ENCODE measurements at places on chromosomes 1 and 21.
A peak's percentile ranks its signal among the peaks of the same experiment; 100 is the strongest.

- DNase-seq = no peak
Observed at GRCh38 chr1:75559136-75559535, 51.8 kb downstream of the SLC44A5 start.

DNA sequence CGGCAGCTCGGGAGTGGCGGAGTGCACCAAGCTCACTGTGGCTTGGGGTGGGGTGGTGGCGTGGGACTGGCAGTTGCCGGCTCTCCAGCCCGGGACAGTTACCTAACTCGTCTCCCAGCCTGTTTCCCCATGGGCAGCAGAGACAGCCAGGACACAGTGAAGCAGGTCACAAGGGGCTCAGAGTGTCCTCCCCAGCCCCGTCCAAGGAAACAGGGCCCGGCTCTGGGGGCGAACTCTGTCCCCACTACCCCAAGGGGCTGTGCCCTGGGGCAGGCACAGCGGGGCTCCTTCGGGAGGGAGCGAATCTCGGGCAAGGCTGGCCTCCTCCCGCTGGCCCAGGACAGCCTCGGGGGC, 759 bp downstream of the GPR157 start:
- no peak for DNase-seq

DNA sequence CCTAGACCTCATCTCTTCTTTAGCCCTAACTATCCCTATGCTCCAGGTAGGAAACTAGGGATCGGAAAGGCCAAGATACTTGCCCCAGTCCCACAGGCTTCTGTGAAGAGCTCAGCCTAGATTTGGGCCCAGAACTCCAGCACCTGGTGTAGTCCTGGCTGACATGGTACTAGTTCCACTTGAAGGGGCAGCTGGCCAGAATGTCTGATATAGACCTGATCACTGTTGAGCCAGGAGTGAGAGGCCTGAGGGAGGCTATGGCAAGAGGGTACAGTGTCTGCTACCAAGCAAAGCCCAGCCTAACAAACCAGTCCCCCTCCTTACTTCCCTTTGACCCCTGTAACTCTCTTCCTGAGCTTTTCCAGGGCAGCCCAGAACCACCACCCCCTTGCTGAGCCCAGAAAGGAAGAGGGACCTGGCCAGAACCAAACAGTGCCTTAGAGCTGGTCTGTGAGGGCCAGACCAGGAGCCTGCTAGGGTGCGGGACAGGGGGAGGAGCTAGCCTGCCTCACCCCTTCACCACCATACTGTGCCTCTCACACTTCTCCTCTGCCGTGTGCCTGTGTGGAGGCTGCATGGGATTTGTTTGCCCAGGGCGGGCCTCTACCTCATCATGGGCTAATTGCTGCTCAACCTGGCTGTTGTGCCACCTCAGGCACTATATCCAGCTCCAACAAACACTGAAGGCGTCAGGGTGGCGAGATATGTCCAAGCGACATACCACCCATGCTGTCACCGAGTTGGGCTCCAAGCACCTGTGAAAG, 10.9 kb downstream of the POMGNT1 start:
- no peak for DNase-seq

DNA sequence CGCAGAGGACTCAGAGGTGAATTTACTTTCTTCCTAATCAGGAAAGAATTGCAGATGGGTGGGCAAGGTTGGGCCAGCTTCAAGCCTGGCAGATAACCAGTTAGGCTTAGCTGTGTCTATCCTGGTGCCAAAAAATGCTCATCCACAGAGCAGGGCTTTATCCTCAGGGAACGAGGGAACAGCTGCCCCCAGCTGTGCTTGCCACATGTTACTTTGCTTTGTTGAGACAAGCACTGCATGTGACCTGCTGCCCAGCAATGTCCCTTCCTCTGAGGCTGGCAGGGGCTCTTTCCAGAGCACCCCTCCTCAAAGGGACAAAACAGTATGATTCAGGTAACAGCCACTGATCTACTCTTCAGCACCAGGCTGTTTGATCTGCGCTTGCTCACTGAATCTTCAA, 505.1 kb upstream of the USP24 start:
- no peak for DNase-seq

- peak; percentile 23 for DNase-seq
Observed at GRCh38 chr1:1200876-1201810, 5.2 kb downstream of the TNFRSF18 start.

- DNase-seq = no peak
Observed at GRCh38 chr1:181036107-181036836, 2.5 kb downstream of the MR1 start.

DNA sequence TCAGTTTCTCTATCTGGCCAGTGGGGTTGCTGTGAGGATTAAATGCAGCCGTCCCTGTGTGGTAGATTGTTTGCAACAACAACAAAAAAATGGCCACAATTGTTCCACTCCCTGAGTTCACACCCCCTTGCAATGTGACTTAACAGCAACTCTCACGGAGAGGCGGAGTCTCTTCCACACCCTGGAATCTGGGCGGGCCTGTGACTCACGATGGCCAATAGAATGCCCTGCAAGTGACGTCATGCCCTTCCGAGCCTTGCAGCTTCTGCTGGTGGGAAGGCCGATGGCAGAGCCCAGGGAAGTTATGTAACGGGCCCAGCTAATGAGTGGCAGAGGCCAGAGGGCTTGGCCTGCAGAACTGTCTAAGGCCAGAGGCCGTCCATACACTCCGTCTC, 87.9 kb downstream of the RIPK4 start:
- peak; percentile 76 for DNase-seq

- DNase-seq = no peak
Observed at GRCh38 chr1:209421186-209421585, 162.3 kb upstream of the CAMK1G start.

DNA sequence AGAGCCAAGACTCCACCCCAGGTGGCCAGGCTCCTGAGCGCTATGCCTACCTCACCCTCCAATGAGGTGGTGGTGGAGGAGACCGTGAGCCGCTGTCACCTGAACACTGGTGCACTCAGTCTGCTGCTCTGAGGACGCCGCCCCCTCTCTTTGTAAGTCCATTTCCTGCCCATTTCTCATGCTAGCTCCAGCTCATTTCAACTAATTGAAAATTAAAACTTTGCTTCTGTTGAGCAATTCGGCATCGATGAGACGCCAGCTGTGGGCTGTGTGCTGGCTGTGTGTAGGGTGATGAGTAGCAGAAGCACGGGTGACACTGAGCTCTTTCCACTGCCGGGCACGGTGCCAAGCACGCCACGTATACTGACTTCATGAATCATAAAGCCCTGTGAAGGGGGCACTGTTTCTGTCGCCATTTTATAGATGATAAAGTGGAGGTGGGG, 11.2 kb downstream of the TNFRSF1B start:
- DNase-seq = peak; percentile 76

GRCh38 chr1:203177470-203178039, 1.9 kb upstream of the MYBPH start:
- no peak for DNase-seq

DNA sequence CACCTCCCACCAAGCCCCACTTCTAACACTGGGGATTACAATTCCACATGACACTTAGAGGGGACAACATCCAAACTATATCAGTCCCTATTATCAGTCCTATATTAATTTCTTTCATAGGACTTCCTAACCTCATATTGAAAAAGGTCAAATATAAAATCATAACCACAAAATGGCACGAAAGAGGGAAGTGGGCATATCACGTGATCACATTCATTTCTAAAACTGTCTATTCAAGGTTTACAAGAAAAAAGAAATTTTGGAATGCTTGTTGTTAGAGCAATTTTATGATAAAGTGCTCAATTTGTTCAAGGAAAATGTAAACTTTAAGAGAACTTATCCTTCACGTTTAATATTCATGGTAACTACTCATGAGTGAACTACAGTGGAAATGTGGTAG, 13.2 kb upstream of the CDC7 start:
- DNase-seq = no peak

DNA sequence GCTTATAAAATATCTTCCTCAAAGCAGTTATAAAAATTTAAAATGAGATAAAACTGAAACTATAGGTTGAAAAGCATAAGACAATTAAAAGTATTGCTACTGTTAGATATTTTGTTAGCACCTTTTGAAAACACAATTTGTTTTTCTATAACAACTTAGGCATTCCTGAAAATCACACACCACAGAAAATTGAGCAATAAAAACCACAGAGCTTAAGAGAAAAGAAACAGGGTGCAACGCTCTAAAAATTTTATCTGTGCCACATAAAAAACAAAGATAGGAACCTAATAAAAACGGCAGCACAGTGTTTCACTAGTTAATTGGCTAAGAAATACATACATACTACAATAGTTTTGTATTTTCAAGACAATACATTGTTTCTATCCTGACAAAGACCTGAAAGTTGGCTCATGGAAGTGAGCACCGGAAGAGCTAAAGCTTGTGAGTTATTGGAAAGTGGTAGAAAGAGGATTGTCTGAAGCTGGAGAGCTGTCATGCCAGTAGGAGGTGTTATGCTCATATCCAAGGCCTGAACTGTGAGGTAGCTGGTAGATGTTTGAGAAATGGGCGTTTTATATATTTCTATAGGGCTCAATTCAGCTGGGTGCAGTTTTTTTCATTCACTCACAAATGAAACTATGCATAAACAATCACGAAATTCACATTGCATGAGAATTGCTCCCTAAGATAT, 45.8 kb downstream of the RGS7 start:
- no peak for DNase-seq

DNA sequence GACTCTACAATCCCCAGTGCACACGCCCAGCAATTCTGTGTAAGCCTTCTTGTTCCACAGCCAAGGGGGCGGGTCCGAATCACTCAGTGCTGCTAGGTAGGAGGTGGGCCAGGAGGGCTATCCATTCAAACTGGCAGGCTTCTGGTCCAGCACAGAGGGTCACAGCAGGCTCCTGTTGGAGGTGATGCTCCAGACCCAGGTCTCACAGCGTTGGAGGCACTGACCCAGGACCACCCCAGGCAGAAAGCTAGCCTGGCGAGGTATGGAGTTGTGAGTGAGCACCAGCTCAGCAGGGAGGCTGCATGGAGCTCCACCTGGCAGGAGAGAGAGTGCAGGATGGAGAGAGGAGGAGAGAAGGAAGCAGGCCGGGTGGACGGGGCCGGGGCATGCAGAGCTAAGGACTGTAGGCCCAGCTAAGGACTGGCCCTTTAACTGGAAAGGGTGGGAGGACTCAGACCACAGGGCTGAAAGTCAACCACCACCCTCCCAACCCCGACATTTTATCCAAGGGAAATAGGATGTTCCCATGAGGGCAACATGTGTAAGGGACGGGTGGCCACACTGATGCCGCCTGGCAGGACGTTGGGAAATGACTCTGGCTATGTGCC, 38.7 kb downstream of the GPR161 start:
- DNase-seq = no peak

- no peak for DNase-seq
Observed at GRCh38 chr21:34580181-34580700, 34.7 kb downstream of the RCAN1 start.

DNA sequence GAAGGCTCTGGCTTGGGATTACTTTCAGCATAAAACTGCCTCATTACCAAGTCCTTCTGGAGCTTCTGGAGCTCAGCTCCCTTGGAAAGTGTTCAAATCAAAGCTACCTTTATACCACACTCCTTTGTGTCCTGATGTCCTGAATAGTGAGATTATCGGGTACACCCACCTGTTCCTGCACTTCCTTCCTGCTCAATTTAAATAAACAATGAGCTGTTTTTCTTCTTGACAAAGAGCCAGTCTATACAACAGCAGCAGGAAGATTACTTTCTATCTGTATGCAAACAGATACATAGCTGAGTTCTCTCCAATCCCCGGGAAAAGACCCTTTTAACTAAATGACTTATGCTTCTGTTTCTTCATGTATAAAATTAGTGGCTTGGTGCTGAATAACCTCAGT, 258.0 kb upstream of the FMN2 start:
- DNase-seq = no peak

DNA sequence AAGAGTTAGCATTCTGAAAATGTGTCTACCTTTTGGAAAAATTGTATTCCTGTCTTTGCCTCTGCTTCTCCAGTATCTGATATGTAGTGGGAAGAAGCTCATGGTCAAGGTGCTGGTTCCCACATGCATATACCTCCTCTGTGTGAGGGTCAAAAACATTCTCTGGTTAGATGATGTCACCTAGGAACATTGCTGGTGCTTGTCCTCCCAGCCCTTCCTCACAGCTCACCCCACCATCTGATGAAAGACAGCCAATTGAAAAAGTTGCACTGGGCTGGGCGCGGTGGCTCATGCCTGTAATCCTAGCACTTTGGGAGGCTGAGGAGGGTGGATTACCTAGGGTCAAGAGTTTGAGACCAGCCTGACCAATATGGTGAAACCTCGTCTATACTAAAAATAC, 154.4 kb downstream of the NR5A2 start:
- DNase-seq = no peak

Data from NCI-H1105 (cell line).